ENCODE measurements at places on chromosomes 5 and 9.

- no peak for DNase-seq
Measured at GRCh38 chr5:136309932-136310598, 55.3 kb downstream of the TRPC7 start.

DNA sequence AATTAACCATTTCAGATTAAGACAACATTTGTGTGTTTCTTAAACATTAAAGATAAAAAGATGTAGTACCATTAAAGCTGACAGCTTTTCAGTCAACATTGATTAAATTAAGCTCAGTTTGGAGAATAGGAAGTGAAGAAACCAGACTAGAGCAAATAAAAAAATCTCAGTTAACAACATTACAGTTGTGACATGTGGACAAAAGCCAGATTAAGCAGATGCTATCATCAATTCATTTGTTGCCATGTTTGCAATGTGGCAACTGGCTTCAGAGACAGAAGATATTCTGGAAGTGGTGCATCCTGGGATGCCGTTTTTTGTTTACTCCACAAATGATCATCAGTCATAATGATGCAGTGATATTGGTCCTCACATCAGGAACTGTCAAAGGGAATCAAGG, 70.3 kb upstream of the CNTLN start:
- no peak for DNase-seq

DNA sequence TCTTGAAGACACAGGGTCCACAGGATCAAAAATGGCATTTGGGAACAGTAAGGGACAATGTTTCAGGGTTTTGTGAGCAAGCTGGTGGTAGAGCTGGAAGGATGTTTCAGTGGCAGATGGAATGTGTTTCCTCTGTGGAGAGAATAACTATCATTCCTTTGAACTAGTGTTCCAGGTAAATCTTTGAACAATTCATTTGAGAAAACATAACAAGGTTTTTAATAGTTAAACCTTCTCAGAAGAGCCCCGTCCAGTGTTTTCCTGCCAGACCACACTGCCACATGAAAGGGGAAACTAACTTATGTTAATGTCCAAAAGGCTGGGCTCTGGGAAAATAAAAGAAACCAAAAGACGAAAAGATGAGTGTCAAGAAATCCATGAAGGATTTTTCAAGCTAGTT, 207.0 kb upstream of the ZNF462 start:
- DNase-seq, result no peak

- DNase-seq, result no peak
Measured at GRCh38 chr5:40646266-40646665, 33.4 kb upstream of the PTGER4 start.

GRCh38 chr9:128473104-128473503, 17.3 kb downstream of the ODF2 start:
- DNase-seq, result no peak

GRCh38 chr5:96339862-96340261, 93.2 kb downstream of the PCSK1 start:
- DNase-seq, result no peak

DNA sequence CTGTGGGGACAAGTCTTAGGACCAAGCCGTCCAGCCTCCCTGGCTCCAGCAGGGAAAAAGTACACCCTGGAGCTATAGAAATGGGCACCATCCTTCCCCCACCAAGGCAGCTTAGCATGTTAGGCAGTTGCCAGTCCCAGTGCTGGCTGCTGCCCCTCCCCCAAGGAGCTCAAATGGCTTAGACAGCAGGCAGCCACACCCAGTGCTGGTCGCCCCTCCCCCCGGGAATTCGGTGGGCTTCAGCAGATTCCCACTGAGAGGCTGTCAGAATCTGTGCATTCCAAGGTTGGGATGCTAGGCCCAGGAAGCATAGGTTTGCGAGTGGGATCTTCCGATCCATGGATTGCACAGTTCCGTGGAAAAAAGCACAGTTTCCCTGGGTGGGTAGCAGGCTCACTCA, 105.2 kb upstream of the ITGA1 start:
- no peak for DNase-seq

GRCh38 chr9:21993007-21993406, 1.2 kb downstream of the CDKN2A start:
- no peak for DNase-seq

DNA sequence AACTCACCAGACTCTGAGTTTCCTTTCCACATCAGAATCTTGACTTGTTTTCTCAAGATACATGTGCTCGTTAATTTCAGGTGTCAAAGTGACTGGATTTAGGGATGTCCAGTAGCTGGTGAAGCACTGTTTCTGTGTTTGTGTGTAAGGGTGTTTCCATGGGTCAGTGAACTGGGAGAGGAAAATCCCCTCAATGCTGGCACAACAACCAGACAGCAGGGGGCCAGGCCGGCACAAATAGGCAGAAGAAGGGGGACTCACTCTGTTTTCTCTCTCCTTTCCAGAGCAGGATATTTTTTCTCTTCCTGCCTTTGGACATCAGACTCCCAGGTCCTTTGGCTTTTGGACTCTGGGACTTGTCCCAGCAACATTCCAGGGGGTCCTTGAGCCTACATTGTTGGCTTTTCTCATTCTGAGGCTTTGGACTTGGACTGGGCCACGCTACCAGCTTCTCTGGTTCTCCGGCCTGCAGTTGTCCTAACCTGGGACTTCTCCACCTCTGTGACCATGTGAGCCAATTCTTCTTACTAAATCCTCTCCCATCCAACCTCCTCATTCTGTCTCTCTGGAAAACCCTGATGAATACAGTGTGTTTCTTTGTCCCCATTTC, 144.0 kb downstream of the CAAP1 start:
- no peak for DNase-seq

GRCh38 chr5:9782826-9783560, 152.8 kb upstream of the TAS2R1 start:
- peak; percentile 56 for DNase-seq

DNA sequence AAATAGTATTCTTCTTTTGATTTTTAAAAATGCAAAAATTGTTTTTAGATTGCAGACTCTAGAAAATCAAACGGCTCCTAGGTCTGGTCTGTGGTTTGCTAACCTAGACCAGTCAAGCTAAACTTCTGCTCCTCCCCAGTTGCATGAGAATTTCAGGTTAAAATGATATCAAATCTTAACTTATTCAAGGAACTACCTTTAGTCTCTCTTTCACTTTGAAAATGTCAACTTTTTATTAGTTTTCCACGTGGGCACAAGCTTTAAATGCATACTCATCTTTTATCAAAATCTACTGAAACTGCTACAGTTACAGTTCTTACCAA, 8.8 kb downstream of the CAMK4 start:
- no peak for DNase-seq

- no peak for DNase-seq
Measured at GRCh38 chr9:136244122-136244968, 1.3 kb downstream of the QSOX2 start.

GRCh38 chr5:90982576-90982975, 400.5 kb downstream of the ARRDC3 start:
- peak; percentile 37 for DNase-seq

- DNase-seq, result no peak
Measured at GRCh38 chr5:12292610-12293204, 388.5 kb upstream of the CTNND2 start.

DNA sequence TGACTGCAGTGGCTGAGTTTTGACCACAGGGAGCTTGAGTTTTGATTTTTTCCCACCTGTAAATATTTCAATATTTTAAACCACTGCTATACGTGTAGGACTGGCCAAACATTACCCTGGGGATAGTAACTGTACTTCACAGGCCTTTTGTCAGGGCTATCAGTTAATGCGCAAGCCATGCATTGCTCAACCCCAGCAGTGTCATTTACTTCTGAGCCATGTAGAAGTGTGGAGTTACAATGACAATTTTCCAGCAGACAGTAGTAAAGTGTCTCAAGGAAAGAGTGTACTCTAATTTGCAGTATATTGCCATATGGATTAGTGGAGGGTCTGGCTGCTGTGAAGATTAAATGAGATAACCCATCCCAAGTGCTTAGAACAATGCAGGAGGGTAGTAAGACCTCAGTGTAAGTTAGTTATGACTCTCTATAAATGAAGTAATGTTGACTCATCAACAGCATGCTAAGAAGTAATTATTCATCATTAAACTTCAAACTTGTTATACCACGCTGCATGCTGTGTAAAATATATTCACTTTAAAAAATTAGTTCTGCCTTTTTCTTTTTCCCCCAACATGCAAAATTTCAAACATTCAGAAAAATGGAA, 489.2 kb downstream of the KDM4C start:
- no peak for DNase-seq

- no peak for DNase-seq
Measured at GRCh38 chr5:3844266-3844665, 248.6 kb downstream of the IRX1 start.

DNA sequence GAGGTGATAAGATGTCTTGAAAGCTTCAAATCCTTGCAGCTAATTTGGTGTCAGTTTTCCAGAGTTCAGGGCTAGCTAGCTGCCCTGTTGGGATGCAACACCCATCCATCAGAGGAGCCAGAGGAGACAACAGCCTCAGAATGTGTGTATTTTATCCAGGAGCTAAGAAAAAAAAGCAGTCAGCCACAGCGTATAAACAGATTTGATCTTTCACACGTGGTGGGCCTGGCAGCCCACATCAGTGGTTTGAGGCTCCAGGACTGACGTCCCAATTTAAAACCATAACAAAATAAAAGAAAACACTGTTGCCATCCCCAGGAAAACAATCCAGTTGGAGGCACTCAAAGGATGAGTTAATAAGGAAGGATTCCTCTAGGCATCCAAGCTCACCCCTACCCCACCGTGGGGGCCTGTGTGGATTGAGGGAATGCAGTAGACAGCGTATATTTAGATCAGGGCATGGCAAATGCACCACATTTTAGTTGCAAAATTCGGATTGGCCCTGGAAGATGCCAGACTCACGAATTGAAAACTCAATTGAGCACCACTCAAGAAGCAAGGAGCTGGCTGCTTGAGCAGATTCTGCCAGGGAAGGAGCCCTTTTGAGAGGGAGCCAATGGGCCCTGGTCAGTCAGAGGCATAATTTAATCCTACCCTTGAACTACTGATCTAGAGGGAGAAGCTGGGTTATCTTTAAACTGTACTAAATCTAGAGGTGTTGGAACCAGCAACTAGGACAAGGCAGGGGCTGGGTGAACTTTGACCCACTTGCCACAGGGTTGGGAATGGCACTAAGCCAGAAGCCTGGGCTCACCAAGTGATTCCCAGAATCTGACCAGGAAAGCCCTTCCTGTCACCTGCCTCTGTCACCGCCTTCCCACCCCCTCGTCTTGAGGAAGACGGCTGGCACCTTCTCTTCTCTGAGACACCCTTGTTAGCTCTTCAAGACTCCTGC, 17.5 kb downstream of the ADRA1B start:
- DNase-seq, result no peak

- peak; percentile 41 for DNase-seq
Measured at GRCh38 chr9:137672907-137673791, 54.3 kb downstream of the EHMT1 start.

DNA sequence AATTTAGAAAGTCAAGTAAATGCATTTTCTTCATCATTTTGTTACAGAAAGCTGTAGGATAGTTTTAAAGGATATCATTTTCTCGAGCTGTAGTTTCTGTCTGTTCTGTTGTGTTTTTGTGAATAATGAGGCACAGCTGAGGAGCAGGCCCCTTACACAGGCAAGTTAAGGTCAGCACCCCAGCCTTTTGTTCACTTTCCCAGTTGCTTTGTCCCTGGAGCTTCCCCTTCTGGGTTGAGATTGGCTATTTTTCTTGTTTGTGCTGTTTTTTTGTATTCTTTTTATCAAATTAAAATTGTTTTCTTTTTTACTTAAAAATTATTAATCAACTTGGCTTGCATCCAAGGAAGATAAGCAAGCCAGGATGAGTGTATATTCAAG, 213.8 kb upstream of the ACTBL2 start:
- DNase-seq, result no peak
